ENCODE measurements at places on chromosomes 13 and 19.

DNA sequence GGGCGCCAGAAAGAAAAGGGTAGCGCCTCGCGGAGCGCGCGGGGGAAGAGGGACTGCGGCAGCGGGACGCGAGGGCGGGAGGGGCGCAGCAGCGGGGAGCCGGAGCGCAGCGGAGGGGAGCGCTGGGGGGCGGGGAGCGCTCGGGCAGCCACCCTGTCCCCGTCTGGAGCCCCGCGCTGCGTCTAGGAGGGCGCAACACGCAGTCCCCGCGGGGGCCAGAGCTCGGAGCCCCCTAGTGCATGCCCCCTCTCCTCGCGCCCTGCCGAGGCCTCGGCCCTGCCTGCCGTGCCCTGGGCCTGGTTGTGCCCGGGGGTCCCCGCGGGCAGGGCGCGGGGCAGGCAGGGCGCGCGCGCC, 37.9 kb downstream of the SOX1 start:
- DNase-seq, result no peak

DNA sequence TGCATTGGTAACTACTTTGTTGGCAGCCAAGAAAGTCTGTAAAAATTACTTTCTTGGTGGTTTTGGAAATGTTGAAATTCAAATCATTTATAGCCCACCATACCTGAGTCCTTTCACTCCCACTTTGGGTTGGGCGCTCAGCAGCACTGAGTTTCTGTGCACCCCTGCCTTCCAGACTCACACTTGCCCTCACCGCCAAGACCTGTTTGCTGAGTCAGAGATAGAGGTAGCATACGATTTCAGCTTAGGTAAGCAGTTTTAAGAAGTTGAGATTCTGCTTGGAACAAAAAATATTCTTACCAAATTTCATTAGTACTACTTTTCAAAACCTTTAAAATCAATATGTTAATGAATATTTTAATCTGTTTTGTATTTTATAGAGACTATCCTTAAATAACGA, 12.6 kb downstream of the MPHOSPH8 start:
- no peak for DNase-seq

DNA sequence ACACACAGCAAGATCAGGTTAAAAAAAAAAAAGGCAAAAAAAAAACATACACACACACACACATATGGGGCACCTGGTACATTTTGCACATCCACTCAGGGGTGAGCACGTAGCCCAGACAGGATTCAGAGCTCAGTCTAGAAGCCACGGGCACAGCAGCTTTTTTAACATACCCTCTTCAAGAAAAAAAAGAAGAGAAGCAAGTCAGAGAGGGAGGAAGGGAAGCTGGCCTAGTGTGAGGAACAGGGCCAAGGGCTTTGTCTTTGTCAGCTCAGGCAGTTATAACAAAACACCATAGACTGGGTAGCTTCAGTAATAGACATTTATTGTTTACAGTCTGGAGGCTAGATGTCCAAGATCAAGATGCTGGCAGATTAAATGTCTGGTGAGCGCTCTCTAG, 2.3 kb upstream of the TPM4 start:
- no peak for DNase-seq

GRCh38 chr13:75770592-75771011, 134.5 kb downstream of the LMO7 start:
- DNase-seq, result no peak

DNA sequence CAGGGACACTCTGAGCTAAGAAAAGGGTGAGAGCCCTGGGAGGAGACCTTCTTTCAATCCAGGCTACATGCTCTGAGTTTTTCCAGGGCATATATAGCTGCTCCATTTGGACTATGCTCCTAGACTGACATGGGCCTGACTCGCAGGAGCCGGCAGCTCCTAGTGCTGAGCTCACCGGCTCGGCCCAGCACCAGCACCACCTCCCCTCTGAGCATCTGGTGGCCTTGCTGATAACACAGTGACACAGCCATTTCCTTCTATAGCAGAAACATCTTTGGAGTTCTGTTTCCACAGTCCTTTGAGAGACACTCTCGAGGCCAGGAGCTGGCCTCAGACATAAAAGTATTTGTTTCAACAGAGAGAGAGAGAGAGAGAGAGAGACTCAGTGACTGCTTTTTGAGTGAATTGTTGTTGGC, 184.9 kb downstream of the TM9SF2 start:
- DNase-seq, result no peak

DNA sequence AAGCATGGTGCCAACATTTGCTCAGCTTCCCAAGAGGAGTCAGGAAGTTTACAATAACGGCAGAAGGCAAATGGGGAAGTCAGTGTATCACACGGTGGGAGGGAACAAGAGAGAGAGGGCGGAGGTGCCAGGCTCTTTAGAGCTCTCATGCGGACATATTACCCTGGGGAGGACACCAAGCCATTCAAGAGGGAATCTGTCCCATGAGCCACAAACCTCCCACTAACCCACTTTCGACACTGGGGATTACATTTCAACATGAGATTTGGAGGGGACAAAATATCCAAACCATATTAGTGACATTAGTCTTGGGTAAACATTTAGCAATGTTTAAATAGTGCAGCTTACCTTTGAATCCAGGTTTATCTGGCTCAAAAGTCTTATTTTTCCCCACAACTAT, 69.9 kb downstream of the SLAIN1 start:
- no peak for DNase-seq

- no peak for DNase-seq
Observed at GRCh38 chr13:36366031-36366430, 19.8 kb upstream of the SPART start.

DNA sequence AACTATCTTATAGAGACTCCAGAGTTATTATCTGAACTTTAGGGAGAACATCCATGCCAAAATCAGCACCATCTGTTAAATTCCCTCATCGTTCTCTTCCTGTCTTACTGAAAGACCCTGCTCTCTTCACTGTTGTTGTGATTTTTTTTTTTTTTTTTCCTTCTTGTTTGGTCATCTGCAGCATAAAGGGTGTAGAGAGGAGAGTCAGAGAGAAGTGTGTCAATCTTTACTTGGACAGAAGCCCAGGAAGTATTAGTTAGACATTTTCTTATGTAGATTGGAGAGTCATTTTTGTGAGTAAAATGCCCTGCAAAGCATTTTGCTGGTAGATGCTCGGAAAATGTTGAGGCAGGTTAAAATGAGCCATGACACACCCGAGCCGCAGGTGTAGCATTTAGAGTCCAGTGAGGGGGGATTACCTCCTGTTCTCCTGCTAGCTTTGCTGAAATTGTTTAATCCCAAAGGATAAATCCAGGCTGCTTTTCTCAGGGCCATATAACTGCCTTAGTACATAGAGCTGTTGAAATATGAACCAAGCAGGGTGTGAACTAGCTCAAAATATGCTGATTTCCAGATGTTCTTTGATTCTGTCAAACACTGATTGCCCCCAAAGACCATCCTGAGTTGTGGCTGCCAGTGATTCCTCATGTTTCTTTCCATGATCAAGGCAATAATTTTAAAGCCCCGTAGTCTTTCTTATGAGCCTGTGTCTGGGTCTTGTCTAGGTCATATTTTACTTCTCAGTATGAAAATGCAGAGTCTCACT, 143.5 kb downstream of the DCT start:
- no peak for DNase-seq

- DNase-seq, result peak; percentile 70
Observed at GRCh38 chr19:6048793-6049405, 61.4 kb downstream of the RFX2 start.

DNA sequence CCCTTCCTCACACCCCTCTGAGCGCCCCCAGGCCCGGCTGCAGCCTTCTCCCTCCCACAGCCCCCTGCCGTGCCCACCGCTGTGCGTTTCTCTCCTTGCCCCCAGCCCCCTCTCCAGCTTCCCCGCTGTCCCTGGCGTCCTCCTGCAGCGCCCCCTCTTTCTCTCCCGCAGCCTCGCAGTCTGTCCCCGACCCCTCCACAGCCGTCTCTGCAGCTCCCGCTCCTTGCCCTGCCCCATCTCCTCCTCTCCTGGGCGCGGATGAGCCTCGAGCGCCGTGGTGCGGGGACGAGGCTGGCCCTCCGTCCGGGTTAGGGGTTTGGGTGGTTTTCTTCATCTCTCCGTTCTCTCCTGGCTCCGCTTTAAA, 1.1 kb downstream of the KMT5C start:
- peak; percentile 25 for DNase-seq

DNA sequence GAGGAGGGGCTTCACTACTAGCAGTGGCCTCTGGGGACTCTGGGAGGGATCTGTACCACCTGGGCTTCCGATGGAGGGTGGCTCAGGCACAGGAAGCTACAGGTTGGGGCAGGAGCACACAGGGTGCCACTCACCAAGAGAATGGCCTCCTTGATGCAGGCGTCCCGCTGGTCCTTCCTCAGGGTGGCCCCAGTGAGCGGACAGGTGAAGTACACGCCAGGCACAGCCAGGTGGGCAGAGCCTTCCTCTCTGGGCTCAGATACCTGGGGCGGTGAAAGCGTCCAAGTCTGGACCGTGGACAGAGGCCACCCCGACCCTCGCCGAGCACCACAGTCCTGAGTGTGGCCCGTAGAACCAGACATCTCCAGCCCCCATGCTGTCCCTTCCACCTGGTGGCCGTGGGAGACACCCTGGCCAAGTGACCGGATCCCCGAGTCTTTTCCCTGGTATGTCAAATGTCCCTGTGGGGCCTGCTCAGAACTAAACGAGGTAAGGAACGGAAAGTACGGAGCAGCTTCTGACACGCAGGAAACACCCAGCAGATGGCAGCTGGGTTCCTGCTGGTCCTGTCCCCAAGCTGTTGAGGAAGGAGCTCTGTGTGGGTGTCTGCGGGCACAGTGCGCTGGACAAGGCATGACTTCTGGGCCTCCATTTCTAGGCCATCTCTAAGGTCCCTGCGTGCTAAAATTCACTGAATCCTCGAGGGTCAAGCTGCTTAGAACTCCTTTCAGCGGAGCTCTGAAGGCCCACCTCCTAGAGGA, 5.2 kb downstream of the UBXN6 start:
- no peak for DNase-seq

- no peak for DNase-seq
Observed at GRCh38 chr13:112722433-112723263, 32.8 kb downstream of the ATP11A start.

- no peak for DNase-seq
Observed at GRCh38 chr13:67281466-67281865, 51.3 kb upstream of the PCDH9 start.

DNA sequence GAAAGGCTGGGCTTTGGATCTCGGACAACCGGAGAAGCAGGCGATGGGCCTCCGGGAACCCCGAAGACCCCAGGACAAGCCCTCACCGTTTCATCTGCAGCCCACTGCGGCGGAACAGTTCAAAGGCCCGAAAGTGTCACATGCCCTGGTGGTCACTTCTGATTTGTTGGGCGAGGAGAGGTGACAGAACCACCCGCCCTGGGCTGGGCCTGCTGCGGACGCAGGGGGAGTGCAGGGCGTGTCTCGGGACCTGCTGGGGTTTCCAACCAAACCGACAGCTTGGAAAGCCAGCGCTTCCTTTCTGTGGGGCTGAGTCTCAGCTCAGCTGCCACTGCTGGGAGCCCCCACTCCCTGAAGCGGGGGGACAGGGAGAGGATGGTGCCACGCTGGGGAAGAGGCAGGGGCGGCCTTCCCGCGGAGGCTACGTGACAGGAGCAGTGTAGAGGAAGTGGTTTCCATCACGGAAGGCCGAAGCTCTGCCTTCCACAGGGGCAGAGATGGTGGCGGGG, 22.8 kb upstream of the ZBTB7A start:
- DNase-seq, result peak; percentile 54

DNA sequence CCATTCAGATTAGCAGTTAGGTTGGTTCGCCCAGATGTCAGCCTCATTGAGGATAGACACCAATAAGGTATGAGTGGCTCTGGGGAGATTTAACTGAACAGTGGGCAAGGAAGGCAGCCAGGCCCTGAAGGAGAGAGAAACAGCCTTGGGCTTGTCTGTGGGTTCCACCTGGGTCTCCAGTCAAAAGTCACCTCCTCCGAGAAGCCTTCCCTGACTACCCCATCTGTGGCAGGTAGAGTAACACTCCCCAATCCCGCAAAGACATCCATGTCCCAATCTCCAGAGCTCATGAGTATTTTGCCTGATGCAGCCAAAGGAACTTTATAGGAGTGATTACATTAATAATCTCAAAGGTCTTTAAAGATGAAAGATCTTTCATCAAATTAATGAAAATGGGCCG, 8.0 kb upstream of the YJU2 start:
- DNase-seq, result no peak

DNA sequence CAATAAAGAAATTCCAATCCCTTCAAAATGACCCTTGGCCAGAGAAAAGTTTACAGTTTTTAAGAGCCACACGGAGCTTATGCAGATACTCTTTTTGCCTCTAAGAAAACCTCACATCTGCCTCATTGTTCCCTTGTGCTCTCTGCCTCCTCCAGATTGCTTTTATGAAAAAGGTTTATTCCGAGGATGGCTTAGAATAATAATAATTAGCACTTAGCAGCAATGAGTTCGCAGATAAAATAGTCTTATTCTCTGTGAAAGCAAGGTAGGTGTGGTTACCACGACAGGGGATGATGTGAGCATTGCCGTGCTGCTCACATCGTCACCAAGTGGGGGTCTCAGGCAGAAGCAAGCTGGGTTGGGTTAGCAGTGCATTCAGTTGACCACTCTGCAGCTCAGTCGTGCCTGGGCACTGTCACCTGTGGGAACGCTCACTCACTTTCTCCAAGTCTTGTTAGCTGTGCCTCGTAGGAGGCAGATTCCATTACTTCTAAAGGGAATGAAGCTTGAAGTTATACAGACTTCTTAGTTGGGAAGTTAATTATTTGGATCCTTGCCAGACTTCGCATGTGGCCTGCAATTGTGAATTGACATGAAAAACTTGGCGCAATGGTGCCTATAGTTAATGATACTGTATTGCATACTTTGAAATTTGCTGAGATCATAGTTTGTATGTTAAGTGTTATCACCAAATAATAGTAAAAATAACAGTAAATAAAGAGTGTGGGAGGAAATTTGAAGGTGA, 157.2 kb downstream of the MYO16 start:
- no peak for DNase-seq

DNA sequence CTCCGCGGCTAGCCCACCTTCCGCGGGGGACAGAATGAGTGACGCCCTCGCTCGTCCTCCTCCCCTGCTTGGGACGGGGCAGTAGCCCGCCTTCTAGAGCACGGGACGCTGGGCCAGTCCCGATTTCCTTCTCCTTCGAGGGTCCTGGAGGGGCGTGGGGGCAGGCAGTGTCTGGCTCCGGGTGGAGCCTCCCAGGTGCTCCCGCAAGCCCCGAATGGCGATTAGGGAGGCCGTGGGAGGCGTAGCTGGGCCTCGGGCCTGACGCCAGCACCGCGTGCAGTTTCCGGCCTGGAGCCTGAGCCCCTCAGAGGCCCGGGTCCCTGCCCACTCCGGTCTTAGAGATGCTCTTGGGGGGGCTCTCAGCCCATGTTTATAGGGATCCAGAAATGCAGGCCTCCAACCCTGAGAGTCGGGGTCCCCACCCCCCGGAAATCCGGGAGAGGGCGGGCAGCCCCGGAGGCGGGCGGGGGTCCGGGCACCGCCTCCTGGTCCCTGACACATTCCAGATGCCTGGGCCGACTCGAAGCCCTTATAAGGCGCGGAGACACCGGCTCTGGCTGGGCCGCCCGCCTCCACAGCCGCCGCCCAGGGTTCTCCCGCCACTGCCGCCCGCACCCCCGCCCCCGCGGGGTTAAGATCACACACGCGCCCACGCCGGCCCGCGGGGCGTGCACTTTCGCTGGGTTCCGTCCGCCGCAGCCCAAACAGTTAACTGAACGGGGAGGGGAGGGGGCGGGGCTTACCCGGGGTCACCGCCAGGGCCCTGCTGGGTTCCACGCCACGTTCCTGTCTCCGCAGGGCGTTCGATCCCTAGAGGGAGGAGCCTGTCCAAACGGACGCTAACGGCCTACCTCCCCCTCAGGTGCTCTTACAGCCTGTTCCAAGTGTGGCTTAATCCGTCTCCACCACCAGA, 1.5 kb downstream of the MYADM start:
- peak; percentile 83 for DNase-seq

GRCh38 chr19:21586311-21587116, 81.1 kb downstream of the ZNF429 start:
- DNase-seq, result peak; percentile 19

Measured in stimulated activated CD4-positive, alpha-beta T cell treated with anti-CD3 and anti-CD28 coated beads, Interleukin-1b, Interleukin-23, amount 100 ng/mL, for 48 hours (primary cell).